Skeletal muscle cell (primary cell): ENCODE measurements at places on chromosomes 13 and 19.

- DNase-seq = no peak
Measured at GRCh38 chr13:75469047-75469446, 12.9 kb downstream of the TBC1D4 start.

GRCh38 chr19:48588670-48589401 is 17.7 kb upstream of the SPACA4 start:
- no peak for DNase-seq

DNA sequence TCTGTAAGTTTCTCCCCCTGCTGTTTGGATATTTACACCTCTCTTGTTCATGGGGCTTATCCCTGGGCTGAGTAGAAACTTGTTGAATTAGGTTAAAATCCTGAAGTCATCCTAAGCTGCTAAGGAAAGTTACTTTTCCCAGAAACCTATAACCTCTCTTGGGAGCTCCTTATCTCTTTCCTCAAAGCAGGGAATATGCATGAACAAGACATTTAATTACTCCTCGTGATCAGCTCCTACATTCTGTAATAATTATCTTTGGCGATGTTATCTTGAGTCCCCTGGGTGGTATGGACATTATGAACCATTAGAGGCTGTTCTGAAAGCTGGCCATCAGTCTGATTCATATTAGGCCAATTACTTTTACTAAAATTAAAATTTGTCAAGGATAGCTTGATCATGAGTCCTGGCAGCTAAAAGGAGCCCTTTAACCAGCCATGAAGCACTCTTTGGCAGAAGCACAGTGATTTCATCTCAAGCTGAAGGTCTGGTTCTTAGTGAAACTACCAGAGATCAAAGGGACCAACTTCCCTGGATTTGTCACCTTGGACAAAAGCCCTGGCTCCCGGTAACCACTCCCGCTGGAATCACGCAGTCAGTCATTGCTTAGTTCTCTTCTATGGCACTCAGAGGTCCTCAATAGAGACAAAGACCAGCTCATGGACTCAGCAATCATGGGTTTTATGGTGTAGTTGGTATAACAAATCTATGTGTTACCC is 811.8 kb downstream of the UQCRFS1 start:
- no peak for DNase-seq

GRCh38 chr13:97417698-97418097 is 16.3 kb upstream of the RAP2A start:
- no peak for DNase-seq

- DNase-seq = no peak
Measured at GRCh38 chr19:27718234-27718633, 1494.7 kb downstream of the UQCRFS1 start.

GRCh38 chr13:22461854-22462490 is 718.8 kb upstream of the SGCG start:
- DNase-seq = no peak
